Ascending aorta (tissue), 2 donors: ENCODE measurements at places on chromosomes 16 and 17. TPM values are rescaled to one million over a fixed set of nuclear protein-coding genes. Genes with fewer than 3 reads are reported as not detected.

- H3K27me3 ChIP-seq, result no peaks in the 10 kb centered on the region
- H3K4me3 ChIP-seq, result no peak overlapping the region
- H3K4me1 ChIP-seq, result no peaks in the 10 kb centered on the region
- H3K27ac ChIP-seq, result no peak overlapping the region
These were observed 26.3 kb upstream of the CCL2 start for GRCh38 chr17:34228781-34229180.

GRCh38 chr16:29806641-29807425, 504 bp downstream of the MAZ start:
- peak overlapping the region; percentile 75 for H3K4me3 ChIP-seq
- H3K4me1 ChIP-seq, result peaks cover 18% of the 10 kb centered on the region
- peak overlapping the region; percentile 88 for H3K27ac ChIP-seq
- H3K36me3 ChIP-seq, result peaks cover 19% of the 10 kb centered on the region
- H3K27me3 ChIP-seq, result no peaks in the 10 kb centered on the region

DNA sequence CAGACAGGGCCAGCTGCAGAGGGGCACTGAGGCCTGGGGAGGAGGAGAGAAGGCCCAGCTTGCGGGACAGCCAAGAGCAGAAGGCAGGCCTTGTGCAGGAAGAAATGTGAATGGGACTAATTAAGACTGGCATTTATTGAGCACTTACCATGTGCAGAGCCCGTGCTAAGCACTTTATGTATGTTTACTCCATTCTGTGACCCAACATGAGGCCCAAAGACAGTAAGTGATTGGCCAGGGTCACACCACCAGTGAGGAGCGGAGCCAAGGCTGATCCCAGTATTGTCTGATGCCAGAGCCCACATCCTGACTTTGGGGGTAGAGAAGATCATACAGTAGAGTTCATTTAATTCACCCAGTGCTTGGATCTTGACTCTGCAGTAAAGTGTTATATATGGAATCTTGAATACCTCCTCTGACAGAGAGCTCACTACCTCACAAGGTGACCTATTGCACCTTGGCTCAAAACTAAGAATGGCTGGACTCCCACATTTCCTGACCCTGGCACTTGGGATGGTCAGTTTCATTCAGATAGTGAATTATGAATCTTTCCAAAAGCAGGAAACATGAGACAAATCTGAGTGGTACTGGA, 13.6 kb downstream of the KATNB1 start:
- no peaks in the 10 kb centered on the region for H3K4me1 ChIP-seq
- H3K36me3 ChIP-seq, result peaks cover 5% of the 10 kb centered on the region
- no peaks in the 10 kb centered on the region for H3K27me3 ChIP-seq
- DNase-seq, result no peak

DNA sequence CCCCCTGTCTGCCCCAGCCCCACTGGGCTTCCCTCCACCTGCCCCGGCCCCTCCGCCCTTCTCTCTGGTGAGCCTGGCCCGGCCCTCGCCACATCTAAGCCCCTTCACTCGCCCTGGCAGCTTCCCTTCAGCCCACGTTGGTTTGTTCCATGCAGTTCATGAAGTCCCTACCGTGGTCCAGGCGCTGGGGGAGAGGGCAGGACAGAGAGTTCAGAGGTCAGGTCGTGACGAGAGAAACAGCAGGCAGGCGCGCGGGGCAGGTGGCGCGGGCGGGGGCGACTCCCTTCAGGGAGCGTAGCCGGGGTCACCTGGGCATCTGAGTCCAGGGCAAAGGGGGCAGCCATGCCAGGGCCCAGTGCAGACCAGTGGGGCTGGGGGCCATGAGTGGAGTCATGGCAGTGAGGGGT, 8.9 kb upstream of the TEDC2 start:
- no peaks in the 10 kb centered on the region for H3K4me1 ChIP-seq
- no peaks in the 10 kb centered on the region for H3K27me3 ChIP-seq
- H3K27ac ChIP-seq, result no peak overlapping the region
- H3K4me3 ChIP-seq, result no peak overlapping the region
- H3K36me3 ChIP-seq, result no peaks in the 10 kb centered on the region

GRCh38 chr17:67656494-67657203, 61.1 kb upstream of the NOL11 start:
- no peak overlapping the region for H3K27ac ChIP-seq
- no peak overlapping the region for H3K4me3 ChIP-seq
- no peaks in the 10 kb centered on the region for H3K27me3 ChIP-seq
- DNase-seq, result no peak
- H3K4me1 ChIP-seq, result no peaks in the 10 kb centered on the region

DNA sequence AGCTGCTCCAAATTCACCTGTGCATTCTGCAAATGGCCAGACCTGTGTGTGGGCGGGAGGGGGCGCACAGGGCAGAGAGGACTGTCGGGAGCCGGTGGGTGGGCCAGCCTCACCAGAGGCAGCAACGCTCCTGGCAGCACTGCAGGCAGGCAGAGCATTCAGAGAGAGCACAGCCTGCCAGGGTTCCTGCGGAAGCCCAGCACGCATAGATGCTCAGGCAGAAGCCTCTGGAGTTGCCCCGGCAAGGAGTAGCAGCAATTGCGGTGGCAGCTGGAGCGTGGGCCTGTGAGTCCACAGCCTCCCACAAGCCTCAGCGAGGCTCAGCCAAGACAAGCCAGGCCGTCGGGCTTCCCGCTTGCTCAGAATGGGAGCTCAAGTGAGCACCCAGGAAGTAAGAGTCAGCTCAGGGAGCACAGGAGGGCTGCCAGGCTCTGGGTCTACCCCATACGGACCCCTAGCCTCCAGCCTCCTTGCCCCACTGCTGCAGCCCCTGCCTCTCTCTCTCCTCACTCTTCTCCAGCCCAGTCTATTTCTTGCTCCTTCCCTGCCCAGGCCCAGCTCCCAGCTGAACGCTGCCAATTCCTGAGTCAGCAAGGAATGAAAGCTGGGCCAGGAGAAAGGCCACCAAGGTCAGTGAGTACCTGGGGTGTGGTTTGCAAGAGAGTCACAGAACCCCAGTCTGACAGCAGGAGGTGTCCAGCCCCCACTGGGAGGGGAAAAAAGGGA, 9.6 kb downstream of the EMC6 start:
- DNase-seq, result no peak
- H3K4me1 ChIP-seq, result no peaks in the 10 kb centered on the region
- H3K36me3 ChIP-seq, result no peaks in the 10 kb centered on the region
- H3K27ac ChIP-seq, result no peak overlapping the region
- H3K4me3 ChIP-seq, result no peak overlapping the region

- DNase-seq, result no peak
- H3K4me1 ChIP-seq, result no peaks in the 10 kb centered on the region
- no peak overlapping the region for H3K4me3 ChIP-seq
- no peak overlapping the region for H3K27ac ChIP-seq
- no peaks in the 10 kb centered on the region for H3K27me3 ChIP-seq
- H3K36me3 ChIP-seq, result no peaks in the 10 kb centered on the region
These were observed 19.0 kb downstream of the ADAD2 start for GRCh38 chr16:84209989-84210388.

- no peaks in the 10 kb centered on the region for H3K4me1 ChIP-seq
- no peak for DNase-seq
- no peaks in the 10 kb centered on the region for H3K27me3 ChIP-seq
- no peaks in the 10 kb centered on the region for H3K36me3 ChIP-seq
These were observed 8.8 kb downstream of the TENT4B start for GRCh38 chr16:50161950-50162349.

DNA sequence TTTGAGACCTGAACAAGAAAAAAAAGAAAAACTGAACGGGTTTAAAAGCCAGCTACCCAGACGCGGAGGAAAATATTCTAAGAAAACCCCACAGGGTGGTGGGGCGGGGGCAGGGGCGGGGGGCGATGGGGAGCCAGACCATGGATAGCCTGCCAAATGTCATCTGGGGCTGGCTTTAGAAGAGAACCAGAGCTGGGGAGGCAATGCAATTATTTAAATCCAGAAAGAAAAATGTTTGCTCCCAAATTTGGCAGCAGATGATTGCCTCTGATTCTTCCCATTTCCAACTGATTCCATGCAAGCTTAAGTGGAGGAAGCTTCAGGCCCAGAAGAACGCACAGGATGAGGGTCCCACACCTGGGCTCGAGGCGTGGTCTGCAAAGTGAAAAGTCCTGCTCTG, 34.8 kb downstream of the ZNF423 start:
- no peaks in the 10 kb centered on the region for H3K36me3 ChIP-seq
- H3K4me1 ChIP-seq, result peaks cover 3% of the 10 kb centered on the region
- DNase-seq, result no peak
- no peaks in the 10 kb centered on the region for H3K27me3 ChIP-seq
- H3K27ac ChIP-seq, result no peak overlapping the region

- H3K4me3 ChIP-seq, result no peak overlapping the region
- H3K36me3 ChIP-seq, result peaks cover 69% of the 10 kb centered on the region
- H3K27ac ChIP-seq, result no peak overlapping the region
- DNase-seq, result no peak
- H3K4me1 ChIP-seq, result no peaks in the 10 kb centered on the region
- H3K27me3 ChIP-seq, result no peaks in the 10 kb centered on the region
These were observed 29.6 kb downstream of the COG4 start for GRCh38 chr16:70493802-70494201.

DNA sequence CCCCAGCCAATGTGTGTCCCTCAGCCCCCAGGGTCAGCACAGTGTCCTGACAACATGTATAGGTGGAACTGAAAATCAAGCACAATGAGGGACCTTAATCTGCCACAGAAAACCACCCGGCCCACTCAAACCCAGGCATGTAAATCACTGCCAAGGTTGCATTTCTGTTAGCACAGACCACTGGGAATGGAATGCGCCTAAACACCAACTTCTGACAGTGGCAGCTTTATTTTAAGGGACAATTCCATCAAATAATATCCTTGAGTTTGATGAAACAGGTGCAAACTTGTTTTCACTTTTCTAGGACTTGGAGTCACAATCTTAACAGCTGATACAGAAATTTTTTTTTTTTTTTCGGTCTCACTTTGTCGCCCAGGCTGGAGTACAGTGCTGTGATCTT, 37.3 kb upstream of the MRPS23 start:
- peaks cover 37% of the 10 kb centered on the region for H3K4me1 ChIP-seq
- H3K27me3 ChIP-seq, result no peaks in the 10 kb centered on the region
- peaks cover 11% of the 10 kb centered on the region for H3K36me3 ChIP-seq

- no peak for DNase-seq
- H3K36me3 ChIP-seq, result peaks cover 68% of the 10 kb centered on the region
- H3K27ac ChIP-seq, result no peak overlapping the region
- no peak overlapping the region for H3K4me3 ChIP-seq
These were observed 56.5 kb downstream of the RNF213 start for GRCh38 chr17:80316927-80317705.

GRCh38 chr17:43917348-43918025, 10.2 kb upstream of the MPP2 start:
- H3K36me3 ChIP-seq, result no peaks in the 10 kb centered on the region
- H3K27ac ChIP-seq, result no peak overlapping the region
- peak overlapping the region; percentile 59 for H3K4me3 ChIP-seq
- H3K4me1 ChIP-seq, result no peaks in the 10 kb centered on the region
- H3K27me3 ChIP-seq, result no peaks in the 10 kb centered on the region
- no peak for DNase-seq

DNA sequence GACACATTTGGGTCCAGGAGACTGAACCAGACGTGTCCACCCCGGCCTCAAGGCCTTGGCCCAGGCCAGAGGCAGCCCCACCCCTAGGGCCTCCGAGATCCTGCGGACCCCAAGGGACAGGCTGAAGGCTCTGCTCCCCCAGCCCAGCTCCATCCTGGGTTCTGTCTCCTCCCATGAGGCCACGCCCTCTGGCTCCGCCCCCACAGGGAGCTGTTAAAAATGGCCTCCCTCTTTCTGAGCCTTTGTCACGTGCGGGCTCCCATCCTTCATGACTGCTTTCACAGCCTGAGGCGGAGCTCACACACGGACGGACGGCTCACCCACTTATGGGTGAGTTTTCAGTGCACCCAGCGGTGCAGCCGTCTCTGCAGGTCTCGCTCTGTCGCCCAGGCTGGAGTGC, 6.5 kb upstream of the CACNA1H start:
- H3K36me3 ChIP-seq, result no peaks in the 10 kb centered on the region
- no peak for DNase-seq
- no peaks in the 10 kb centered on the region for H3K27me3 ChIP-seq

GRCh38 chr16:3589441-3589921, 12.3 kb upstream of the NLRC3 start:
- H3K27ac ChIP-seq, result no peak overlapping the region
- no peaks in the 10 kb centered on the region for H3K36me3 ChIP-seq
- no peak overlapping the region for H3K4me3 ChIP-seq
- no peaks in the 10 kb centered on the region for H3K4me1 ChIP-seq
- no peak for DNase-seq

GRCh38 chr17:29827179-29827578, 102.8 kb downstream of the SSH2 start:
- H3K27me3 ChIP-seq, result no peaks in the 10 kb centered on the region
- no peaks in the 10 kb centered on the region for H3K4me1 ChIP-seq
- no peak for DNase-seq

GRCh38 chr16:2904922-2905240, 6.8 kb upstream of the FLYWCH1 start:
- no peaks in the 10 kb centered on the region for H3K36me3 ChIP-seq
- peak overlapping the region; percentile 83 for H3K4me3 ChIP-seq
- H3K4me1 ChIP-seq, result peaks cover 10% of the 10 kb centered on the region
- peak overlapping the region; percentile 92 for H3K27ac ChIP-seq

DNA sequence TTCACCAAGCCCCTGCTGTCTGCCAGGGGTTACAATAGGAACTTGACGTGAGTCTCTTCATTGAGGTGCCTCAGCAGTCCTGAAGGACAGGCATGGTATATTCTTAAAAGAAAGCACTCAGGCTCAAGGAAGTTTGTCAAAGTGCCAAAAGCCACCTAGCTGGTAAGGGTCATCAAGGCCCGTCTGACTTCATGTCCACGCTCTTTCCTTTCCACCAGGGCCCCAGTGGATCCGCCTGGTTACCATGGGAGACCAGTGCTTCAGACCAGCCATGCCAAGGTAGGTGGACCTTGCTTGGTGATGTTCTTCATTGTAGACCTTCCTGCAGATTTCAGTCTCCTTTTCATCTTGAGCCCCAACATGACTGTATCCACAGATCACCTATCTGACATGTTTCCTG, 27.6 kb upstream of the CCL1 start:
- no peak overlapping the region for H3K27ac ChIP-seq
- no peak overlapping the region for H3K4me3 ChIP-seq
- no peaks in the 10 kb centered on the region for H3K27me3 ChIP-seq
- no peaks in the 10 kb centered on the region for H3K36me3 ChIP-seq
- H3K4me1 ChIP-seq, result peaks cover 7% of the 10 kb centered on the region
- no peak for DNase-seq

- no peak for DNase-seq
- no peak overlapping the region for H3K4me3 ChIP-seq
- H3K27me3 ChIP-seq, result no peaks in the 10 kb centered on the region
- no peaks in the 10 kb centered on the region for H3K36me3 ChIP-seq
- H3K27ac ChIP-seq, result peak overlapping the region; percentile 93
These were observed 9.4 kb downstream of the GLIS2 start for GRCh38 chr16:4325253-4325758.

- no peaks in the 10 kb centered on the region for H3K27me3 ChIP-seq
- H3K4me1 ChIP-seq, result no peaks in the 10 kb centered on the region
- H3K27ac ChIP-seq, result no peak overlapping the region
- H3K4me3 ChIP-seq, result no peak overlapping the region
- no peak for DNase-seq
These were observed 46.2 kb downstream of the XPO6 start for GRCh38 chr16:28165598-28165997.

The CRYBA1 gene
- not detected for total RNA-seq

The PCGF2 gene
- 64.8 TPM for total RNA-seq

The C16orf74 gene
- total RNA-seq, result not detected

The WFIKKN1 gene
- total RNA-seq, result not detected
